ENCODE measurements at places on chromosomes 3 and 15.
A peak's percentile ranks its signal among the peaks of the same experiment; 100 is the strongest.

DNA sequence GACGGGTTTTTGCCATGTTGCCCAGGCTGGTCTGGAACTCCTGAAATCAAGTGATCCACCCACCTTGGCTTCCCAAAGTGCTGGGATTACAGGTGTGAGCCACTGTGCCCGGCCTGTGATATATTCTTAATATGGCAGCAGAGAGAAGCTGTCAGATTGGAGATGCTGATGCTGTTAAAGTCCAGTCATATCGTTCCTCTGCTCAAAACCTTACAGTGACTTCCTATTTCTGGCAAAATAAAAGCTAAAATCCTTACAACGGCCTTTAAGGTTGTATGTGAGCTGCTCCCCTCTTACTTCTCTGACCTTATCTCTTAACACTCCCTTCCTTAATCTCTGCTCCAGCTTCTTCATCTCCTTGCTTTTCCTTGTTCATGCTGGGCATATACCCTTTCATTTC is 26.6 kb upstream of the MGA start:
- DNase-seq = no peak

DNA sequence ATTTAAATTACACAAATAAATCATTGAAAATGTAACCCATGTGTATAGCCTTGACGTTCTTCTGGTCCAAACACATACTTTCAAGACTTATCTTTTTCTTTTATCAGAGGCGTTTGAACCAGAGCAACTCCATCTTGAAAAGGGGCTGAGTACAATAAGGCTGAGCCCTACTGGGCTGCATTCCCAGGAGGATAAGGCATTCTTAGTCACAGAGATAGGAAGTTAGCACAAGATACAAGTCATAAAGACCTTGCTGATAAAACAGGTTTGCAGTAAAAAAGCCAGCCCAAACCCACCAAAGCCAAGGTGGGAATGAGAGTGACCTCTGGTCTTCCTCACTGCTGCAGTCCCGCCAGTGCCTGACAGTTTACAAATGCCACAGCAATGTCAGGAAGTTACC is 101.0 kb upstream of the IGSF10 start:
- no peak for DNase-seq

- no peak for DNase-seq
These were observed 579.3 kb downstream of the PLOD2 start for GRCh38 chr3:145581694-145582093.

DNA sequence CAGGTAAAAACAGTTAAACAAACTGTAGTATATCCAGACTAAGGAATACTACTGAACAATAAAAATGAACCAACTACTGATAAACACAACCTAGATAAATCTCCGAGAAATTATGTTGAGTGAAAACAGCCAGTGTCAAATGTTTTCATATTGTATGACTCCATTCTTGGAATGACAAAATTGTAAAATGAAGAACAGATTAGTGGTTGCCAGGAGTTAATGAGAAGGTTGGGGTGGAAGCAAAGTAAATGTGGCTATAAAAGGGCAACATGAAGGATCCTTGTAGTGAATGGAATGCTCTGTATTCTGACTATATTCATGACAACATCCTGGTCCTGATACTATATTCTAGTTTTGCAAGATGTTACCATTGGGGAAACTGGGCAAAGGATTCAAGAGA is 27.5 kb upstream of the ACKR4 start:
- DNase-seq = no peak

DNA sequence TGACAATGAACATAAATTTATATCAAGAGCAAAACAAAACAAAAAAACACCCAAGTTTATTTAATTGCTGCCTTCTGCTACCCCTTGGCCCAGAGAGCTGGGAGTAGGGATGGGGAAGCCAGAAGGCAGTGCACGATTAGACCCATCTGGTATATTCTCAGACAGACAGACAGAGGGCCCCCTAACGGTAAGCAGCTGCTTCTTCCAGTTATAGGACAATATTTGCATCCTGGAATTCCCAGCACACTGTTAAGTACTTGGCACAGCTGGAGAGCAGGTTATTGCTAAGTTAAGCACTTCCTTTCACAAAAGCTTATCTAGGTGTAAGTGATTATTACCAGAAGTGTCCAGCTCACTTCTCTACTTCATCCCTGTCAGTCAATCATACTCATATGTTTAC is 39.3 kb downstream of the C2CD4B start:
- DNase-seq = peak; percentile 27

GRCh38 chr15:98547275-98547674 is 101.1 kb upstream of the IGF1R start:
- DNase-seq = no peak

DNA sequence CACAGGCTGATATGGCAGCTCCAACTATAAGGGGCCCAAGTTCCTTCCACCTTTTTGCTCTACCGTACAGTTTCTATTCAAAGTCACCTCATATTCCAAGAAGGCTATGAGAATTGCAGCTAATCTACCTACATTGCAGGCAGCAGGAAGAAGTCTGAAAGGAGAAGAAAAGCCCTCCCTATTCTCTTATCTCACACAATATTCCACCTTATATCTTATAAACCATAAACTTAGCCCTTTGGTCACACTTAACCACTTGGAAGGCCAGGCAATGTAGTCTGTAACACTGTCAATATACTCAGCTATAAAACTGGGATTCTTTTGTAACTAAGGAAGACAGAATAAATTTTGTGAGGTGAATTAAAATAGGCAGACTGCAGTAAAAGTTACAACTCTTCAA is 54.9 kb downstream of the TBC1D5 start:
- no peak for DNase-seq

- DNase-seq = no peak
These were observed 1002.8 kb upstream of the NR2F2 start for GRCh38 chr15:95327661-95328060.

- DNase-seq = no peak
These were observed 11.3 kb downstream of the CISH start for GRCh38 chr3:50600141-50600753.

DNA sequence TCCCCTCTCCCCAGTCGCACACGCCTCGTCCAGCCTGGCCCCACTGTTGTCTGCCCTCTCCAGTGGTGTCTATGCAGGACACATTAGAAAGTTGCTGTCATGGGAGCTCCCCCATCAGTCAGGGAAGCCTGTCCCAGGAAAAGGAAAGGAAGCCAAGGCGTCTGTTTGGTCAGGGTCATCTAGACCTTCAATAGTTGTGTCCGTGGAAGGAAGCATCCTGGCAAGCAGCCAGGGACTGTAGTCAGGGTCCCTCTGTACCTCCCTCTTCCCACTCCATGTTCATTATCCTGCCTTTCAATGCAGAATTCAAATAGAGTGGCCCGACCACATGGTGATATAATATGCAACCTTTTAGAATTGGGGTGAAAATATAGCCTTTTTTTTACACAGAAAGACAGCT is 60.7 kb upstream of the RAB6B start:
- no peak for DNase-seq

DNA sequence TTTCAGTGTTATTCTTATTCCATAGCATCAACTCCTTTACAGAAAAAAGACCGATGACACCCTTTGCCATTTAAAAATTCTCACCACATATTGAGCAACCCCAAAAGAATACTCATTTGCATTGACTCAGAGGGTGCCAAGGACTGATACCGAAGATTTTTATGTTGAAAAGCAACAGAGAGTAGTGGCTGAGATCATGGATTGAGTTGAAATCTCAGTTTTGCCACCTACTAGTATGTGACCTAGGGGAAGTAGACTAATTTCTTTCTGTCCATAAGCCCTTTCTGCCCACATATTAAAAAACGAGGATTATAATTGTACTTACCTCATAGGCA is 313.9 kb upstream of the SATB1 start:
- no peak for DNase-seq

DNA sequence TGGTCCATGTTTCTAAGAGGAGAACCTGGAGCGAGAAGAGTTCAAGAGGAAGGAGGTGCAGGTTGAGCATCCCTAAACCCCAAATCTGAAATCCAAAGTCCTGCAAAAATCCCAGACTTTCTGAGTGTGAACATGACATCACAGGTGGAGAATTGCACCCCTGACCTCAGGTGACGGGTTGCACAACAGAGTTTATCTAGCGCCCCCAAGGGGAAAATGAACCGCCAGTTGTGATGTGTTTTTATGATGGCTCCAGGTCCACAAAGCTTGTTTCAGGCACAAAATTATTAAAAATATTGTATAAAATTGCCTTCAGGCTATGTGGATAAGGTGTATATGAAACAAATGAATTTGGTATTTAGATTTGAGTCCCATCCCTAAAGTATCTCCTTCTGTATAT is 420.0 kb downstream of the GABRB3 start:
- no peak for DNase-seq

GRCh38 chr15:90609242-90610180 is 79.8 kb downstream of the CRTC3 start:
- no peak for DNase-seq

DNA sequence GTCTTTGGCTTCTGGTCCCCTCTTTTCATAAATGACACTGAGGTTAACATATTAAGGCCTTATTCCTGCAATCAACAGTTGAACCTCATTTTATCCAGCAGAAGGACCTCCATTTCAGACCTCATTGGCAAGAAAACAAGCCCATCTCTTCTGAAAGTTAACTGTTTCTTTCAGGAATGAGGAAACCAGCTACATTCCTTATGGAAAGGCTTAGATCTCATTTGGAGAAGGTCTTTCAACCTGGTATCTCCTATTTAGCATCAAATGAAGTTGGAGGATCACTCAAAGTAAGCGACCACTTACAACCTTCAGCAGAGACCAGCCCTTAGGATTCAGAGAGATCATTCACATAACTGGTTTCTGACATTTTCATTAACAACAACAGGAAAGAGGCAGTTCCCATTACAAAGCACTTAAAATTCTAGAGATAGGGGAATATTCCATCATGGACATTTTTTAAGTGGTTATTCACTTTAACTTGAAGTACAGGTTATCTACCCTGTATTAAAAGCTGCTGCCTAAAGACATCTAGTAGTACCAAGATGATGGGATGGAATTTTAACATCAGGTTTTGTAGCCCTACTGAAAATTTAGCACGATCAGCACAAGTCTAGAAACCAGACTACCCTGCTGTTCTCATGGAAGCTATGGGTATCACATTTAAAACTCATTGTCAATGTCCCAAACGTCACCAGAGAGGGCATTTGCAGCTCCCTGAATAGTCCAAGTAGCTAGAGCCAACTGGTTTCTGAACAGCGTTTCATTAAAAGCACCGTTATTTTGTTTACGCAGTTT is 30.4 kb downstream of the TFRC start:
- no peak for DNase-seq

DNA sequence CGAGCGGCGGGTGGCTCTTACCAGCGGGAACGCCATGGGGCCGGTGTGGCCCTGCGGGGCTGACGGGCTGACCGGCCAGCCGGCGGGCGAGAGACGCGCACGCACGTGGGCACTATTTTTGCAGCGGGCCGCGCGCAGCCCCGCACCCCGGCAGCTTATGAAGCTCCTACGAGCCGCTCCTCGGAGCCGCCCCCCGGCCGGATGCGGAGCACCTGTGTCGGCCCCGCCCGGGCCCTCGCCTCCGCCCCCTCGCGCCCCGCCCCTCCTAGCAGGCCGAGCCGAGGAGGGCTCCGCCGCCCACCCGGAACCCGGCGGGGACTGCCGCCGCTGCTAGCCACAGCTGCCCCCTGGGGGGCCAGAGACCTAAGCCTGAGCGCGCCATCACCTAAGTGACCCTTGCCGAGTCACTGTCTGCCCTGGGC is 683 bp upstream of the CPEB1 start:
- no peak for DNase-seq

DNA sequence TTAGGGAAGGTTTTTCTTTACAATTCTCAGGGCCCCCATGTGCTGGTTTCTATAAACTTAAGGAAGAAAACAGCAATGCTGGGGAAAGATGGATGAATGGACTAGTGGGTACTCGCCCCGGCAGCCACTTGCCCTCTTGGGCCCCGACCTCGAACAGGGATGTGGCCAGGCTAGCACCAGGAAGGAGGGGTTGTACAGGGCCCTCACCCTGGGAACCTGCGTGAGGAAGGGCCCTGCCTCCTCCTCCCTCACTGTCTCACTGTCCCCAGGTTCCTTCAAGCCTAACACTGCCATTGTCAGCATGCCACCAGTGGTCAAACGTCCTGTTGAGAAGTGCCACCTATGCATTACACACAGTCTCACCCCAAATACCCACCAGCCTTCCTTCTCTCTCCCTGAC is 9.1 kb downstream of the ADAMTS17 start:
- no peak for DNase-seq

DNA sequence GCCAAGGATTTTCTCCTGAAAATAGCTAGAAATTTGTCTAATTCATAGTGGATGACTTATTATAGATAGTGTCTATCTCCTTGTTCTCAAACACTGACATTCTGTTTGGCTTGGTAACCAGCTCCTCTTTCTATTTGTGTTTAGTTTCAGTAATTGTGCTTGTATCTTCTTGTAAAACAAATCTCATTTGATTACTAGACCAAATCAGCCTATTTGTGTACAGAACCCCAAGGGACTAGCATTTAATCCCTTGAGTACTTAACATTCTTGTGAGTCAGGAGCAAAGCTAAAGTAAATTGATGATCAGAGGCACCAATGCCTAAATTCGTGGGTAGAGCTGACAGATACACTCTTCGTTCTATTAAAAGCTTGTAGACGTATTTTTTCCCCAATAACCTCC is 306.5 kb upstream of the SLITRK3 start:
- DNase-seq = no peak

DNA sequence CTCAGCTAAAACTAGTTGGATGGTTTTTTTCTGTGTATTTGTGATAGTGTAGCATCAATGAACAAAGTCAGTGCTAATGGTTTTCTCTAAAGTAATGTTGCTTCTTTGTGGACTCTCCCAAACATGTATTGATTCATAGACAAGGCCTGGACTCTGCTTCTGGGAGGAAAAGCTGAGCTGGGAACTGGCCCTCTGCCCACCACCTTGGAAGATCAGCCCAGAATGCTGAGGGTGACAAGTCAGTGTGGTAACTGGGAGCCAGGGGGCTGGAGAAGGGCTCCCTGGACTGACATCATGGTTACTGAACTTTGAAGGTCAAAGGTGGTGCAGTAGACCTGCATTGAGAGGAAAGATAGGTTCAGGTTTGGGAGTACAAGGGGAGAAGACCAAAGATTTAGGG is 3.0 kb downstream of the ARHGAP31 start:
- DNase-seq = peak; percentile 43

DNA sequence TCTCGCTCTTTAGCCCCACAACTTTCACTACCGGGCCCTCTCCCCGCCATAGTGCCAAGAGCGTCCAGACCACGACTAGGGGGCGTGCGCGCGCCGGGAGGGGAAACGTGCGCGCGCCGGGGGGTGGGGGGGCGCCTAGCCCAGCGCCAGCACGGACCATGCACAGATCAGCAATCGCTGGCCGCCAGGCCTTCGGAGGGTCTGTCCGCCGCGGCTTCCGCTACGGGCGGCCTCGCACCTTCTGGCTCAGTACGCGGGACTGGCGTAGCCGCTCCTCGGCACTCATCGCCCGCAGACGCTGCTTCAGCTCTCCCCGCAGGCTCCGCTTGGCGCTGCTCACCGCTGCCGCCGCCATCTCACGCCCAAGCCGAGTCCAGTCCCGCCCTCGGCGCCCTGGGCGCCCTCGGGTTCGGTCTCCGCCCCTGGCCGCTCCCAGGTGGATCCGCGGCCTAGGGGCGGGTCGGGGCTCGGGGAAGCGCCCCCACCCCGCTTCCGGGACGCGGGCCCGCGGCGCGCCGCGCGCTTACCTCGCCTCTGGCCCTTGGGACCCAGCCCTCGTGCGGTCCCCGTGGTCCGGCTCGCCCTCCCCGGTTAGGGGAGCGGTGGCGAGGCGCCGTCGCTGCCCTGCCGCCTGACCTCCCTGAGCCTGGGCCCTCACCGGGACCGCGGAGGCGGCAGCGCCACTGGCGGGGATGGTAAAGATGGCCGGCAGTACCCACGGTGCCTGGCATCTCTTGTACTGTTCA is at the start of gene MTHFS:
TSS of gene MTHFS (minus strand) at position 381 of the 746 bp plus-strand sequence. CDS start at position 355, 26 bp downstream.
- DNase-seq = peak; percentile 88
